ENCODE measurements at places on chromosomes 5 and 9. TPM values are rescaled to one million over a fixed set of nuclear protein-coding genes. Genes with fewer than 3 reads are reported as not detected.

MGAT4B gene
- total RNA-seq = 142 TPM

CRB2 gene
- 1.7 TPM for total RNA-seq

BAAT gene
- total RNA-seq = not detected

GLRA1 gene
- total RNA-seq = not detected

SHOC1 gene
- total RNA-seq = not detected

LECT2 gene
- total RNA-seq = not detected

DNM1 gene
- total RNA-seq = 2.0 TPM

SWI5 gene
- total RNA-seq = 38.5 TPM

SPATA6L gene
- 3.1 TPM for total RNA-seq

QRFP gene
- total RNA-seq = 1.0 TPM

VLDLR gene
- total RNA-seq = 8.9 TPM

PCDHGB3 gene
- 3.1 TPM for total RNA-seq

SOHLH1 gene
- total RNA-seq = not detected

TRIM36 gene
- 37.3 TPM for total RNA-seq

PIP5K1B gene
- 38.3 TPM for total RNA-seq

GPR151 gene
- not detected for total RNA-seq

MORN5 gene
- not detected for total RNA-seq

ARL14EPL gene
- total RNA-seq = not detected

FABP6 gene
- total RNA-seq = not detected

SRD5A1 gene
- total RNA-seq = 29.3 TPM

ATP6V0E1 gene
- total RNA-seq = 171 TPM

LEAP2 gene
- total RNA-seq = 1.4 TPM

THG1L gene
- 14.1 TPM for total RNA-seq

PCAT7 gene
- 0.18 TPM for total RNA-seq
